ENCODE measurements at places on chromosomes 13 and 19.

- no peak for DNase-seq
These were observed 49.2 kb downstream of the GADD45B start for GRCh38 chr19:2524840-2525723.

GRCh38 chr19:54608792-54609191 lies 15.4 kb downstream of the LILRA1 start:
- DNase-seq: no peak

- no peak for DNase-seq
These were observed 32.7 kb downstream of the CLEC17A start for GRCh38 chr19:14615623-14616022.

GRCh38 chr13:75467040-75467728 lies 14.8 kb downstream of the TBC1D4 start:
- DNase-seq: no peak

DNA sequence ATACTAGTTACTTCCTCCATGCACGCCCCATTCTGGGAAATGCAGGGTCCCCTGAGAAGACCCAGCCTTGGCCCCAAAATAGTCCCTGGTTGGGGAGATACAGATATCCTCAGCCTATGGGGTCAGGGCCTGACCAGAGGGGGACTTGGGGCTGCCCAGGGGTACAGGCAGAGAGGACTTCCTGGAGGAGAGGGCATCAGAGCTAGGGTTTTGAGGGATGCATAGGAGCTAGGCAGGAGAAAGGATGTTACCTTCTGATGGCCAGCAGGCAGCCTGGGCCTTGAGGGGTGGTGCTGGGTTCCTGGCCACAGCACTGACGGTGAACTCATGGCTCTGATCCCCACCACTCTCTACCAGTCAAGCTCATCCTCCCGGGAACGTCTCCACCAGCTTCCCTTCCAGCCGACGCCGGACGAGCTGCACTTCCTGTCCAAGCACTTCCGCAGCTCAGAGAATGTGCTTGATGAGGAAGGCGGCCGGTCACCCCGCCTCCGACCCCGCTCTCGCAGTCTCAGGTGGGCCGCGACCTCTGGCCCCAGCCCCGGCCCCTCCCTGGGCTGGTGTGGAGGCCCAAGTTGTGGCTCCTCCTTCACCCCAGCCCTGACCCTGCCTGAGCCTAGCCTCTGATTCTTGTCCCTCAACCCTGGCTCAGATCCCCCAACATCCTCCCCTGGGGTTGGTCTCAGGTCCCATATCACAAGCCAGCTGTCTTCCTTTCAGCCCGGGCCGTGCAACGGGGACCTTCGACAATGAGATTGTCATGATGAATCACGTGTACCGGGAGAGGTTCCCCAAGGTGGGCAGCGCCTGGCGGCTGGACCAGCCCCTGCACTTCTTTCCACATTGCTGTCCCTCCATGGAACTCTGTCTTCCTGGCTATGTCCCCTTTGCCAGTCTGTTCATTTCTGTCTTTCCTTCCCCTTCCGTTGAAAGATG lies 25.6 kb downstream of the MAST3 start:
- no peak for DNase-seq

- no peak for DNase-seq
These were observed 209.2 kb downstream of the KCTD12 start for GRCh38 chr13:76677043-76677442.

- no peak for DNase-seq
These were observed 651 bp downstream of the GAPDHS start for GRCh38 chr19:35533822-35534392.

DNA sequence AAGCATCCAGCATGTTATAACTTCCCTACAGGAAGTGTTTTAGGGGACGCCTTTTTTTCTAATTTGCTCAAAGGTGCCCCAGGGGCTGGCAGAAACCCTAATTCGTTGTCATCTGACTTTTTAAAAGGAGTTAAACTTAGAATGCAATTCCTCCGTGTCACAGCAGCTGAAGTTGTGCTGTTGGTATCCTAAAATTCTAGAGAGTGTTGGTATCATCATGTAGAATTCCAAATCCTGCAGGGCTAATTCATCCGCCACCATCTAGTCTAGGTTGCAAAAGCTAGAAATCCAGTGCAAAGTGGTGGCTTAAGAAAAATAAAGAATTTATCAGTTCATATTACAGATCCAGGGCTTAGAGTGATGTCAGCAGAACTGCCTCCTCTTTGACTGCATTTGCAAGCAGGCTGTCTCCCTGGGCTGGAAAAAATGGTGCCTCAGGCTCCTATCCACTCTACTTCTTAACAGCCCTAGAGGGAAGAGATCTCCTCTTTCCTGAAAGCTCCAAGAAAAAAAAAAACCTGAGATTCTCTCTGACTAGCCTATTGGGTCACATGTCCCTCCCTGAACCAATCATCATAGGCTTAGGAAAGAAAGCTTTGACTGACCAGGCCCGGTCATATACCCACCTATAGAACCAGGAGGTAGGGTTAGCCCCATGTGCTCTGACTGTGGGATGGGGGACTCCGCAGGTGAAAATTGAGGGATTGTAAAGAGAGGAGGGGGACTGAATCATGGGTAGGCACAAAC lies 73.0 kb downstream of the MAP4K1 start:
- no peak for DNase-seq

DNA sequence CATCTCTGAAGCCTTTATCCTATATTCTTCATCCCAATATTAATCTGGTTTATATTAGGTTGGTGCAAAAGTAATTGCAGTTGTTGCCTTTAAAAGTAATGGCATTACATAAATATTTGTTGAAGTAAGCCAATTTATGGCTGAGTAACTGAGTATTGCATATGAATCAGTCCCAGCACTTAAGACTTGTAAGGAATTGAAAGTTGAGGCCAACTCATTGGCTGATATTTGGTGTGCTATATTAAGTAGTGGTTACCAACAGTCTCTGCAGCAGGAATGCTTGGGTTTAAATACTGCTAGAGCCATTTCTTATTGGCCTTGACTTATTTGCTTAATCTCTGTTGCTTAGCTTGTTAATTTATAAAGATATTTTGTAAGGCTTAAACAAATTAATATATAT lies 460.7 kb downstream of the GPC6 start:
- no peak for DNase-seq

DNA sequence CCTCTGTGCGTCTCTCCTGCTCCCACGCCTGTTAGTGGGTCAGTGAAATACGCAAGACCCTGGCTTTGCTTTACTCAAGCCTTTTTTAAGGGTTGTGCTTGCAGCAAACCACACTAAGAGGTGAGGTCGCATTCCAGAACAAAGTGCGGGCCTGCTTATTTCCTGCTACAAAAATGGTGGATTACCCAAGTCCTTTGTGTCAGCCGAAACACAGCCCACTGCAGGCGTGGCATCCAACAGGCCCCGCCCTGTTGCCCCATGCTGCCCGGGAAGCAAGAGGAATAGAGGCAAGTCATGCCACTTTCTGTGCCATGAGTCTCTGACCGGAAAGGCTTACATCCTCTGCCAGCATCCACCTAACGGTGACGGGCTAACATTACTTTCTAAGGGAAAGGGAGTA lies 7.7 kb upstream of the IRS2 start:
- no peak for DNase-seq

GRCh38 chr19:5864013-5864720 lies 6.2 kb downstream of the FUT5 start:
- no peak for DNase-seq

GRCh38 chr13:25886438-25887214 lies 165.2 kb downstream of the SHISA2 start:
- DNase-seq: no peak

GRCh38 chr19:5358173-5358800 lies 17.7 kb upstream of the PTPRS start:
- no peak for DNase-seq

GRCh38 chr13:111130116-111130508 lies 15.0 kb downstream of the ARHGEF7 start:
- DNase-seq: no peak

- no peak for DNase-seq
These were observed 19.9 kb upstream of the DHRS12 start for GRCh38 chr13:51823863-51824262.

DNA sequence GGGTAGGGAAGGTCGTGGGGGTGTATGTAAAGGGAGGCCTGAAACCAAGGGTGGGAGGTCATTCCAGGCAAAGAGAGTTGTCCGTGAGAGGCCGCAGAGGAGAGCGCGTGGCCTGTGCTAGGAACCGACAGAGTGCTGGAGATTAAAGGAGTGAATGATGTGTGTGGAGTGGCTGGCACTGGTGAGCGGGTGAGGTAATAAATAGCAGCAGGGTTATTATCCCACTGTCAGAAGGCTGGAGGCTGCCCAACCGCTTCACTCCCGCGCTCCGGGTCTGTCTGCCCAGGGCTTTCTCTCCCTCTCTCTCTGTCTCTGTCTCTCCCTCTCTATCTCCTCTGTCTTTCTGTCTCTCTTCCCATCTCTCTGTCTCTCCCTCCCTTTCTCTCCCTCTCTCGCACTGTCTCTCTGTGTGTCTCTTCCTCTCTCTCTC lies 17.4 kb downstream of the ZNF579 start:
- no peak for DNase-seq

DNA sequence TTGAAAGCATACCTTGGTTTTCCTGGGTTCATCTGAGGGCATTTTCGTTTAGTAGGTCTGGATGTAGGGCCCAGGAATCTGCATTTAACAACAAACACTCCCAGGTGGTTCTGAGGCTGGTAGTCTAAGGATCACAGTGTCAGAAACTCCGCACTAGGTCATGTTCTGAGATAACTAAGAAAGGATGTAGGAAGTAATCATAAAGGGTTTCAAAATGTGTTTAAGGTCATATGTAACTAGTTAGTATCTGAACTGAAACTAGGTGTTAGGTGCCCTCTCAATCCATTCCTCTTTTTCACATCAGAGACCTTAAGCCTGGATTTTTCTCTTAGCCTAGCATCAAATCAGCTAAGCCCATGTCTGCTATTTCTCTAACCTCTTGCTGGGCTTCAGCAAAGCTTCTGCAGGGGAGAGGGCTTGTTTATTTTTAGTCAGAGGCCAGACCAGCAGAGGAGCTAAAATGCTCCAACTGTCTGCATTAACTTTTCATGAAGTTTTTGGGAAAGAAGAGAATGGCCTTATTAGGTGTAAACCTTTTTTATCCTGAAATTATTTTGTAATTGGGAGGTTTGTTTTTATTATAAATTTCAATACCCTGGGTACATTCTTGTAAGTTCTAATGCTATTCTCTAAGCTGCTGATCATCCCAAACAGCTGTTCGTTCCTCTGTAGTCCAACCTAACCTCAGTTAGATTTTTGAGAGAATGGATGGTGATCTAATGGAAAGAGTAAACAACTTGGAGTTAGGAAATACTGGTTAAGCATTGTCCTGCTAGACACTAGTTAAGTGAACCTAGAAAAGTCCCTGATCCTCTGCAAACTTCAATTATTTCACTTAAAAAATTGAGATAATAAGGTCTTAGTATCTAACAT lies 262.8 kb upstream of the RFC3 start:
- DNase-seq: no peak

DNA sequence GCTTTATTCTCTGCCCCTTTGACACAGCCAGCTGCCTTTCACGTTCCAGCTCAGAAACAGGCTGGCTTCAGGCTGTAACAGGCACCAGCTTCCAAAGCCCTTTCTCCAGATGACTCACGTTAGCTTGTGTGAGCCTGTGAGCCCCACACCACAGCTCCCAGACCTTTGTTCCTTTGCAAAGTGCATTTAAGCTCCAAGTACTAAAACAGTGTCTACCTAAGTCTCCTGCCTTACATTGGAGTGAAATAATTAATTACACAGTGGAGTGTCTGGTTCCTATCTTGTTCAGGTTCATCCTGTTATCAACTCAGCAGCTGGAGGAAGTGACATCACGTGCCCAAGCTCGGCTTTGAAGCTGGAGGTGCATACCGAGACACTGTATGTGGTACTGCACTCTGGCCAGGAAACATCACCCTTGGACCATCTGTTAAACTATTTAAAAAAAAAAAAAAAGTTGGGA lies 475.8 kb downstream of the FOXO1 start:
- DNase-seq: no peak

DNA sequence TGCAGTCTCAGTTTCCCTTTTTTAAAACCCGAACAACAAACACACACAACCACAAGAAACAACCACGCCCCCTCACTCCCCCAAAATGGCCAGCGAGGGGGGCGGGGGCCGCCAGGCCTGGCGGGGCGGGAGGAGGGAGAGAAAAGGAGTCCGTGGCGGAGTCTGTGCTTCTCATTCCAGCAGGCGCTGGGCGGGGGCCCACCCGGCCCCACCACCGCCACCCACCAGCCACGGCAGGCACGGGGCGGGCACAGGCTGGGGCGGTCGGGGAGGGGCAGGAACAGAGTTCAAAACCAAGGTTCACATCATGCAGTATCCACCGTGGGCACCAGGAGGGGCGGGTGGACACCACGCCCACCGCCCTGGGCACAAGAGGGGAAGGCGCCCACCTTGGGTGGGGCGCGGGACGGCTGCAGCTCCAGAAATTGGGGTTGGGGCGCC lies 12.9 kb downstream of the DPF1 start:
- no peak for DNase-seq

DNA sequence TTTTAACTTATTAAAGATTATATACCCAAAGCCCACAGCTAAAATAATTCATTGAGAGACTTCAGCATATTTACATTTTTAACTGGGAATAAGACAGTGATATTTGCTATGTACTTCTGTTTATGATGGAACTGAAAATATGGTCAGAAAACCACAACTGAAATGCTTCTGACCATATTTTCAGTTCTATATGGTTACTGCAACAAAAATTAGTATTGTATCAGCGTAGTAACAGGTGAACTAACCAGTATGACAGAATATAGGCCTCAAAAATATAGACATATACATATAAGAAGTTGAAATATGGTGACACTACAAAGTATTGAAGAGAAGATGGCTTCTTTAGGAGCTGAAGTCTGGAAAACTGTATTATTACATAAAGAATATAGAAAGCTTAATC lies 857.4 kb downstream of the OLFM4 start:
- no peak for DNase-seq

DNA sequence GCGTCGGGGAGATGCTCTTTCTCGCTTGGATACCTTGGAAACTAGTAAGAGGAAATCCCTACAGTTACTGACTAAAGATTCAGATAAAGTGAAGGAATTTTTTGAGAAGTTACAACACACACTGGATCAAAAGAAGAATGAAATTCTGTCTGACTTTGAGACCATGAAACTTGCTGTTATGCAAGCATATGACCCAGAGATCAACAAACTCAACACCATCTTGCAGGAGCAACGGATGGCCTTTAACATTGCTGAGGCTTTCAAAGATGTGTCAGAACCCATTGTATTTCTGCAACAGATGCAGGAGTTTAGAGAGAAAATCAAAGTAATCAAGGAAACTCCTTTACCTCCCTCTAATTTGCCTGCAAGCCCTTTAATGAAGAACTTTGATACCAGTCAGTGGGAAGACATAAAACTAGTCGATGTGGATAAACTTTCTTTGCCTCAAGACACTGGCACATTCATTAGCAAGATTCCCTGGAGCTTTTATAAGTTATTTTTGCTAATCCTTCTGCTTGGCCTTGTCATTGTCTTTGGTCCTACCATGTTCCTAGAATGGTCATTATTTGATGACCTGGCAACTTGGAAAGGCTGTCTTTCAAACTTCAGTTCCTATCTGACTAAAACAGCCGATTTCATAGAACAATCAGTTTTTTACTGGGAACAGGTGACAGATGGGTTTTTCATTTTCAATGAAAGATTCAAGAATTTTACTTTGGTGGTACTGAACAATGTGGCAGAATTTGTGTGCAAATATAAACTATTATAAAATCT lies 2.7 kb upstream of the KCNRG start:
- DNase-seq: no peak

GRCh38 chr19:10112895-10113591 lies 1.6 kb downstream of the P2RY11 start:
- DNase-seq: peak; percentile 61

- DNase-seq: no peak
These were observed 7.5 kb downstream of the DOCK9 start for GRCh38 chr13:98970330-98970729.

GRCh38 chr19:48495396-48495795 lies 16.2 kb downstream of the LMTK3 start:
- no peak for DNase-seq

GRCh38 chr13:73715911-73716510 lies 418.2 kb downstream of the KLF12 start:
- no peak for DNase-seq

Measured in stimulated activated effector memory CD8-positive, alpha-beta T cell treated with anti-CD3 and anti-CD28 coated beads, Interleukin-12 subunit alpha, Interleukin-12 subunit beta, amount 100 ng/mL, for 72 hours (primary cell).